ENCODE measurements at places on chromosomes 12 and 14. TPM values are rescaled to one million over a fixed set of nuclear protein-coding genes. Genes with fewer than 3 reads are reported as not detected.

- DNase-seq, result no peak
Observed at GRCh38 chr12:108657130-108657745, 23.5 kb upstream of the SELPLG start.

- no peak for DNase-seq
Observed at GRCh38 chr12:89834676-89835075, 126.0 kb upstream of the ATP2B1 start.

GRCh38 chr12:12741660-12742059, 24.5 kb downstream of the CDKN1B start:
- no peak for DNase-seq

DNA sequence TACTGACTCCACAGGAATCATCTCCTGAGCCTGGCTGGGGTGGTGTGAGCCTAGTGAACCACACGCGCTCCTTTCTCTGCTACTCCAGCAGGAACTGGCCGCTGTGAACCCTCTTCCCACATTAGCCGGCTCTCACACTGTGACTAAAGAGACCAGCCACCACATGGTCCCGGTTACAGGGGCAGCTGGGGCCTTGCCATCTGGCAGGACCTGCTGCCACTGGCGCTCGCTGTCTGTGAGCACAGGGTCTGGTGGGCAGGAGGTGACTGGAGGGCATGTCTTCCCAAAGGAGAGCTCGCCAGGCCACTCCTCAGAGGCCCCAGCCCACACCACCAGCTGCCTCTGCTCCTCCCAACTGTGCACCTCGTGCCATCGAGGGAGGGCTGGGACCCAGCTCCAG, 99.3 kb downstream of the SINHCAF start:
- no peak for DNase-seq

DNA sequence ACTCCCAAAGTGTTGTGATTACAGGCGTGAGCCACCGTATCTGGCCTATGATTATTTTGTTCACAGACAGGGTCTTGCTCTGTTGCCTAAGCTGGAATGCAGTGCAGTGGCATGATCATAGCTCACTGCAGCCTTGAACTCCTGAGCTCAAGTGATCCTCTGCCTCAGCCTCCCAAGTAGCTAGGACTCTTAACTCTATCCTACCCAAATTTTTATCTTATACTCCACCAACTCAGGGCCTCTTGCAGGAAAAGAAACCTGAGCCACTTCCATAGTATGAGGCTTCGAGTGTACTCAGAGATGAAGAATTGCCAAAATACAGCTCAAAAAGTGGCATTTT, 828 bp downstream of the MMAB start:
- no peak for DNase-seq

GLIPR1L1 gene
- polyA plus RNA-seq, result not detected

GDF3 gene
- polyA plus RNA-seq, result 0.22 TPM
